Kidney capillary endothelial cell (primary cell): ENCODE measurements at places on chromosomes 11 and 22.

GRCh38 chr11:132519241-132519815 lies 1013.0 kb downstream of the OPCML start:
- no peak for DNase-seq

GRCh38 chr11:4040461-4040860 lies 54.1 kb upstream of the RRM1 start:
- no peak for DNase-seq

GRCh38 chr11:108916935-108917334 lies 252.1 kb downstream of the DDX10 start:
- no peak for DNase-seq

- no peak for DNase-seq
These were observed 78.8 kb downstream of the LARGE1 start for GRCh38 chr22:33841281-33842005.
